NCI-H1092 (cell line): ENCODE measurements at places on chromosomes 6 and 20.

GRCh38 chr20:41407607-41408006 lies 41.0 kb upstream of the EMILIN3 start:
- no peak for DNase-seq

- no peak for DNase-seq
Measured at GRCh38 chr6:4872841-4873240, 96.6 kb downstream of the CDYL start.

DNA sequence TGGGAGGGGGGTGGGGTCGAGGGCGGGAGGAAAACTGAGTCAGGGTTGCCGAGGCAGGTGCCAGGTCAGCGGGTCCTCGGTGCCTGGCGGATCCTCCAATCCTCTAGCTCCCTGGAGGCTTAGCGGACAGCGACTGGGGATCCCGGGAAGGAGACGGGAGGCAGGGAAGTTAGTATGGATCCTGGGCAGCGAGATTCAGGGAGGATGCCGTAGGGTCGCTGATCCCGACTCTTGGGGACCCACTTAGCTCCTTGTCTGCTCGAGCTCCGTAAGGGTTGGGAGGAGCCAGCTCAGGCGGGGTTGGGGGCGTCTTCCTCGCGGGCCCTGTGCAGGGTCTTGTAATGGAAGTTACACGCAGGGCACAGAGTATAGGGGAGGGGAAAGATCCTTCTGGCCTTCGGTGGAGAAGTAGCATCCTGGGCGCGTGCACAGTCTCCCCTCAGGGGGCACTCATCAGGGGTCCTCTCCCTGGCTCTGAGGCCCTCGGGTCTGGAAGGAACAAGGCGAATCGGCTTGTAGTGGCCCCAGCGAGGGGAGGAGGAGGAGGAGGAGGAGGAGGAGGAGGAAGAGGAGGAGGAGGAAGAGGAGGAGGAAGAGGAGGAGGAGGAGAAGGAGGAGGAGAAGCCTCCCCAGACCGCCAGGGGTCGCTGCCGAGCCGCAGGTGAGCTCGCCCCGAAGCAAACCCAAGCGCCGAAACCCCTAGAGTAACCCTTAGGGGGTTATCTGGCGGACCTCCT lies 6.4 kb upstream of the SLC12A5 start:
- peak; percentile 49 for DNase-seq

DNA sequence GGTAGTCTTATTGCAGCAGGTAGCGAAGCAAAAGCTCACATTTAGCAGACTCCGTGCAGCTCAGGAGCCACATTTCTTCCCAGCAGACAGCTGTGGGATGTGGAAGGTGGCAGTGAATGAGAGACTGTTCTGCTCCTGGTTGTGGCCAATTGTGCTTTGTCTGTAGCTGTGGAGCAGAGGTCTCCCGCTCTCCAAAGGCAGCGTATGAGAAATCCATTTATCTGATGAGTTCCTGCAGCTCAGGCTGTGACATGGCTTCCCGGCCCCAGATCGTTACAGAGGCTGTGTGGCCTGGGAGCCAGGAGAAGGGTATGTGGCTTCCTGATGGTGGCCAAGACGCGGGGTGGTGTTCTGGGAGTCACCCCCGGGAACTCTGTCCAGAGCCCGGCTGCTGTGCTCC lies 64.5 kb upstream of the KIF16B start:
- no peak for DNase-seq

GRCh38 chr20:60361761-60362395 lies 403.7 kb downstream of the CDH26 start:
- DNase-seq: no peak

- no peak for DNase-seq
Measured at GRCh38 chr6:4607793-4608192, 168.4 kb upstream of the CDYL start.

GRCh38 chr20:58832457-58832856 lies 18.2 kb downstream of the GNAS-AS1 start:
- no peak for DNase-seq

- no peak for DNase-seq
Measured at GRCh38 chr6:130783416-130784107, 43.6 kb upstream of the SMLR1 start.

DNA sequence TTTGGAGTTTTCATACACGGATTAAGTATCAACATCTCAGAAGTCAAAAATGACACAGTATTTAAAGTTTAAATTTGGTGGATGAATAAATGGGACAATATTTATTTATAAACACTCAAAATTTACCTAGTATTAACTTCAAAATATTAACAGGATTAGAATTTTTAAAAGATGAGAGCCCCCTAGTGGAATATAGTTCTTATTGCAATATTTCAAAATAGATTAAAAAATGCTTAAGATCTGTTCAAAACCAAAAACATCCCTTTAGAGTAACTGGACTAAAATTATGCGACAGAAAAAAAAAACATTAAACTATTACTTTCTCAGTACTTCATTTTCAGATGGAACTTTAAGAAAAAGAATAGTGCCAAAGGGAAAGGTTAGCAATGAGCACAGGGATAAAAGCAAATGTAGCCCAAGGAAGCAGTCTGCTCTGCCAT lies 56.6 kb downstream of the SNX14 start:
- no peak for DNase-seq

GRCh38 chr6:3542032-3542640 lies 85.3 kb upstream of the SLC22A23 start:
- DNase-seq: peak; percentile 27

GRCh38 chr6:23561732-23562131 lies 564.3 kb upstream of the NRSN1 start:
- DNase-seq: no peak

DNA sequence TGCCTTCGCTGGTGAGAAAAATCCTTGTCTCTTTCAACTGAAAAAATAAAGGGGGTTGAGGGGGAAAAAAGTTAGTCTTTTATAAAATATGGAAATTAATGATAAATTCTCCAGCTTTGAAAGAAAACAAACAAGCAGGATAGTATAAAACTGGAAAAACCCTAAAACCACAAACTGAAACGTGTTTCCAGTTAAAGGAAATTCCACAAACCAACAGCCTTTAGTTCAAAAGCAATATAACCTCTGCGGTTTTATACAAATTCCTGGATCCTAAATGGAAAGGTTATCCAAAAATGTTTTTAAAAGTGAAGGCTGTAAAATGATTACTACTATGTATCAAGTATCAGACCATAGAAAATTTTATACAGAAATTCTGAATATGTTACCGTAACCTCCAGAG lies 55.6 kb downstream of the BMP5 start:
- DNase-seq: no peak

DNA sequence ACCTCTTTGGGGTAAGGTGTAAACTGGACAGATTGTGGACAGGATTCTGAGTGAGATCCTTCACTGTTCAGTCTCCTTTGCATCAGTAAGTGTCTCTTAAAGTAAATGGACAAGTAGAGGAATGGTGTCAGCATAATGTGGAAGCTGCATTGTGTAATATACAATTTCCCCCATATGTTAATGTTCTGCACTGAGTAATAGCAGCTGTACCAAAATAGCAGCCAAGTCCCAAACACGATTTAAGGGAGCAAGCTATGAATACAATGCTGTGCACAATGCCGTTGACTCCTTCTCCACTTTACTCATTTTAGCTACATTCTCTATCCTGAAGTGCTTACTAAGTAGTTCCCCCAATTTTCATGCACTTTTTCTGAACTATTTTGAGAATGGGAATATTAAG lies 21.1 kb upstream of the TRIM26 start:
- DNase-seq: no peak

DNA sequence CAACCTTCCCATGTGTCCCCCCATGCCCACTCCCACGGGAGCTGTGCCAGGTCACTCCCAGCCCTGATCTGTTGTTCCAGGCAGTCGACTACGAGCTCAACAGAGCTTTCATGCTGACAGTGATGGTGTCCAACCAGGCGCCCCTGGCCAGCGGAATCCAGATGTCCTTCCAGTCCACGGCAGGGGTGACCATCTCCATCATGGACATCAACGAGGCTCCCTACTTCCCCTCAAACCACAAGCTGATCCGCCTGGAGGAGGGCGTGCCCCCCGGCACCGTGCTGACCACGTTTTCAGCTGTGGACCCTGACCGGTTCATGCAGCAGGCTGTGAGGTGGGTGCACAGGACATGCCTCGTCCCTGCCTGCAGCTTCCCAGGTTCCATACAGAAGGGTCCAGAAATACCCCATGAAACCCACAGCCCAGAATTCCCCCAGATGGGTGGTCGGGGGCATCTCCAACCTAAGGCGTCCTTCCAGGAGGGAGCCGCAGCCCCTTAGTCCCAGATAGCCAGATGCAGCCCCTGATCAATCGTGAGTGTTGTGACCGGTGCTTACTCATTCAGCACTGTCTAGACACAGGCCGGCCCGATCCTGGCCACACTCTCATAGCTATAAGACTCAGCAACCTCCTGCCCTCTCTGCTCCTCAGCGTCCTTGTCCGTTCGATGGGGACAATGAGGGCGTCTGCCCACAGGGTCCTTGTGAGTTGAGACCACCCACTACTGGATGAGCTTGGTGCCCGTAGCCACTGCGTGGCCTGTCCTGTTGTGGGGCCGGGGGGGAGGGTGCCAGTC lies 142.1 kb downstream of the TAF4 start:
- DNase-seq: no peak

DNA sequence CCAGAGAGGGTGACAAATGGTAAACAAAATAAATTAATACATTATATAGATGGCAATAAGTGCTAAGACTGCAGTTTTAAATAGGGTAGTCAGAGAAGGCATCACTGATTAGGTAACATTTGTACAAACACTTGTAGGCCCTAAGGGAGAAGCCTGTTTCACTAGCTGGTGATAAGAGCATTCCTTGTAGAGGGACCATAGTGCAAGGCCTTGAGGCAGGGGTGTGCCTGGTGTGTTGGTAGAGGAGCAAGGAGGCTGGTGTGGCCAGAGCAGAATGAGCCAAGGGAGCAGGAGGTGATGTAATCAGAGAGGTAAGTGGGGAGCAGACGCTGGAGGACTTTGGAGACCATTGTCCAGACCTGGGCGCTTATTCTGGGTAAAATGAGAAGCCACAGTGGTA lies 70.7 kb downstream of the ANKRD6 start:
- no peak for DNase-seq

DNA sequence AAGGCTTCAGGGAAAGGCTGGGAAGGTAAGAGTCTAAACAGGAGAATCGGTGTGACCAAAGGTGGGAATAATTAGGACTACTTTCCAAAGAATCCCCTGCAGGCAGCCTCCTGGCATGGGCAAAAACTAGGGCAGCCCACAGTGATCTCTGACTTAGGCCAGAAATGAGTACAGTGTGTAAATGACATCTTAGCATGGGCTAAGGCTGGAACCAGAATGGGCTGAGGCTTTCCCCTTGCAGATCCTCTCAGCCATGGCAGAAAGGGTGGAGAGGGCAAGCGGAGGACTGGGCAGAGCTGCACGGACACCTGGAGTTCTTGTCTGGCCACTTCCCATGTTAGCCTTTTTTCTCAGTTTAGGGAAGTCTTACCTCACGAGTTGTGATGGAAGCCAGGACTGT lies 69.9 kb upstream of the FOXQ1 start:
- no peak for DNase-seq

- peak; percentile 58 for DNase-seq
Measured at GRCh38 chr6:106972500-106972899, 2.0 kb downstream of the CD24 start.

- no peak for DNase-seq
Measured at GRCh38 chr6:22290045-22290444, 6.8 kb downstream of the PRL start.

- DNase-seq: no peak
Measured at GRCh38 chr6:52254731-52255378, 10.6 kb upstream of the IL17F start.

- DNase-seq: no peak
Measured at GRCh38 chr6:150631984-150632642, 32.4 kb downstream of the PLEKHG1 start.

GRCh38 chr20:41232973-41233926 lies 84.3 kb downstream of the ZHX3 start:
- no peak for DNase-seq
